Body of pancreas (tissue), 4 donors: ENCODE measurements at places on chromosomes 7 and 10. TPM values are rescaled to one million over a fixed set of nuclear protein-coding genes. Genes with fewer than 3 reads are reported as not detected.

DNA sequence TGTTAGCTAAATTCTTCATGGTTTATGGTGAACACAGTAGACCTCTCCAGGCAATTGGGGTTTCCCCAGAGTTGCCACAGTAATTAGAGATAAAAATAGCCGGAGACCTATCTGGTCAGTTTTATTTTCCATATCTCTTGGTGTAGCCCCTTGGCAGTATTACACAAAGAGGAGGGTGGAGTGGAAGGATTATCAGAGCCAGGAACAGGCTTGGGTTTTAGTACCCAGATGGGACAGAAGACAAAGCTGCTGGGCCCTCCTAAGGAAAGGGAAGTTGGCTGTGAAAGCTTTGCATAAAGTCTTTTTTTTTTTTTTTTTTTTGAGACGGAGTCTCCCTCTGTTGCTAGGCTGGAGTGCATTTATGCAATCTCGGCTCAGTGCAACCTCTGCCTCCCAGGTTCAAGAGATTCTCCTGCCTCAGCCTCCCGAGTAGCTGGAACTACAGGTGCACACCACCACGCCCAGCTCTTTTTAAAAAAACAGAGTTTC lies 9.7 kb downstream of the ZSCAN21 start:
- DNase-seq: no peak

Gene CYP26C1
- 0.33 TPM for total RNA-seq

DNA sequence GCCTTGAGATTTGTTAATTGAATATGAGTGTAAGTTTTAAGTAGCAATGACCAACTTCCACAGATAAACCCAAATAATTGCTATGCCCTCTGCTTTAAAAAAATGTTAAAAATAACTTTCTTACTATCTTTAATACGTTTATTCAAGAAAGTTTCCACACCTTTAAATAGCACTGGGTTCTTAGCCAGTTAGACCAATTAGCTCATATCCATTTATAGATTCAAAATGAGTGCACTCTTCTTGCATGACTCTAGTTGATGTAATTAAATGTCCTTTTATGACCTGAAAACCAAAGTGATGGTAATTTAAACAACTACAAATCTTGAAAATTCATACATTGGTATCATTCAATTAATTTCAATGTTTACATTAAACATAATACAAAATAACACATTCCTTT lies 50.8 kb upstream of the CACNA2D1 start:
- DNase-seq: no peak

GRCh38 chr7:128830231-128831177 lies at the start of gene FLNC:
TSS of gene FLNC (plus strand) at chr7:128830406. CDS start at chr7:128830638, 232 bp downstream.
- peak; percentile 61 for DNase-seq

GRCh38 chr10:1048349-1048731 lies 579 bp downstream of the IDI1 start:
- peak; percentile 52 for DNase-seq

DNA sequence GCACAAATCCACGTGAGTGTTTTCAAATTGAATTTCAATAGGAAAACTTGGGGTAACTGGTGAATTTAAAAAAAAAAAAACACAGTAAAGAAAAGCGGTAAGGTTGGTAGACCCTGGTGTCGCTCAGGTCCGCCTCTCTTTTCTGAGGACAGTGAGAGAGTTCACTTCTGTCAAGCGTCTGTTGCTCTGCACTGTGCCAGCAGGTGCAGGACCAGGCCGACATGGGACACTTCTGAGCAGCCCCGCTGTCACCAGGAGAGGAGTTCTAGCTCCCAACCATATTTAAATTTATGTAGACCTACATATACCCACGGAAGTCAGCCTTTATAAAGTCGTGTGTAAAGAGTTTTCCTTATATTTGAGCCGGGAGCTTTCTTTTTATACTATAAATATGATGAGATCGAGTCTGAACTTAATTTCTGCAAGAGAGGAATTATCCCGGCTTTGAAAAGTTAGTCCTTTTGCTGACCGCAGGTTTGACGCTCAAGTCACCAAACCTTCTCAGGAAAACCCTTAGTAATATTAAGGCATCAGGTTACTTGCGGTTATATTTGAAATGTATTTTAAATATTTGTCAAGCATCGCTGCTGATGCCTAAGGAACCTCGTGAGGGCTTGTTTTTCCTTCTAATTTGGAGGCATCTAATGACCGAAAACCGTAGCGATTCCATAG lies 531 bp downstream of the IKZF1 start:
- peak; percentile 28 for DNase-seq

Gene GOLGA7B
- total RNA-seq: 12.5 TPM

GRCh38 chr10:2813286-2813685 lies 254.1 kb upstream of the PFKP start:
- no peak for DNase-seq

DNA sequence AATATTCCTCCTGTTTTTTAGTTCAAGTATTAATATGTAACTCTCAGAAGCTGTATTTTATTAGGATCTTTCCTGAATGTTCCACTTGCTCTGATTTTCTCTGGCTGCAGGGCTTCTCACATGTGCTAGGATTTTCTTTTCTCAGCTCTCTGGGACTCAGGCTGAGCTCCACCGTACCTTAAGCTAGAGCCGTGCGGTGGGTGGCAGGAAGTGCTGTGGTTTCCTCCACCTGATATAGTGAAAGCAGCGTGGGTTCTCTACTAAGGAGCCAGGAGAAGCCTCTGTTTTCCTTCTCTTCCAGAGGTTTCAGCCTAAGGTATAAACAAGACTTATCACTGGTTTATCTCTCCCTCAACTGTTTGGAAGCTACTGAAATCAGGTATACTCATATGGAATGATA lies 433.6 kb downstream of the NRG3 start:
- DNase-seq: no peak

Gene INMT
- 48.1 TPM for total RNA-seq

Gene CALHM1
- not detected for total RNA-seq

Gene DKK1
- total RNA-seq: not detected

DNA sequence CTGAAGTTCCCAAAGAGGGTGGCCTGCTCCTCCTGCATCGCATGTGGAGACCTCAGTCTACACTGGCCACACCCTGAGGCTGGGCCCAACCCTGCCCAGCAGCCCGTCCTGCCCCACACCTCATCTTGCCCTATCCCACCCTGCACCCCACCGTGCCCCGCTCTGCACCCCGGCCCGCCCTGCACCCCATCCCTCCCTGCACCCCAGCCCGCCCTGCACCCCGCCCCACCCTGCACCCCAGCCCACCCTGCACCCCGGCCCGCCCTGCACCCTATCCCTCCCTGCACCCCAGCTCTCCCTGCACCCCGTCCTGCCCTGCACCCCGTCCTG lies 14.5 kb downstream of the VENTX start:
- DNase-seq: no peak

- DNase-seq: no peak
Observed at GRCh38 chr7:152103691-152104090, 78.2 kb downstream of the GALNT11 start.

GRCh38 chr10:63720072-63720537 lies 198.9 kb downstream of the REEP3 start:
- peak; percentile 78 for DNase-seq

Gene IGFBP3
- total RNA-seq: 100 TPM

- no peak for DNase-seq
Observed at GRCh38 chr10:61376908-61377368, 76.2 kb downstream of the TMEM26 start.

DNA sequence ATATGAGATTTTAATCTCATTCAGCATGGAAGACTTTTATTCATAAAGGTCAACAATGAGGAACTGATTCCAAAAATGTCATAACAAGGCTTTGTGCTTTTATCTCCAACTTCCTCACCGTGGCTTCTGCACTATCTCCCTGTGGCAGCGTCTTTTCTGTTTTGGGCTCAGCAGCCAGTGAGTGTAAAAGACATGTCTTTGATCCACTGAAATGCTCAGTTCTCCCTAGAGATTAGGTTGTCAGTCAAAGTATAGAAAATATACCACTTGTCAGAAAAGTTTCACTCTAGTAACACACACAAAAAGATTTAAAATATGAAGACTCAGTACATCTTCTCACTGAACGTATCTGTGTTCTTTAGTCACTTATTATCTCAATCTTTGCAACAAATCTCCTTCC lies 901.8 kb upstream of the ZWINT start:
- no peak for DNase-seq

GRCh38 chr7:150365194-150365593 lies 3.4 kb upstream of the REPIN1 start:
- no peak for DNase-seq

- no peak for DNase-seq
Observed at GRCh38 chr10:80187060-80187459, 18.3 kb downstream of the ANXA11 start.

- DNase-seq: no peak
Observed at GRCh38 chr7:151777908-151778670, 98.8 kb downstream of the PRKAG2 start.

- DNase-seq: peak; percentile 65
Observed at GRCh38 chr7:12210179-12211053, 678 bp upstream of the TMEM106B start.

Gene CYP2C9
- not detected for total RNA-seq

GRCh38 chr7:105399043-105399725 lies 10.5 kb upstream of the SRPK2 start:
- no peak for DNase-seq

Gene GPR26
- not detected for total RNA-seq

DNA sequence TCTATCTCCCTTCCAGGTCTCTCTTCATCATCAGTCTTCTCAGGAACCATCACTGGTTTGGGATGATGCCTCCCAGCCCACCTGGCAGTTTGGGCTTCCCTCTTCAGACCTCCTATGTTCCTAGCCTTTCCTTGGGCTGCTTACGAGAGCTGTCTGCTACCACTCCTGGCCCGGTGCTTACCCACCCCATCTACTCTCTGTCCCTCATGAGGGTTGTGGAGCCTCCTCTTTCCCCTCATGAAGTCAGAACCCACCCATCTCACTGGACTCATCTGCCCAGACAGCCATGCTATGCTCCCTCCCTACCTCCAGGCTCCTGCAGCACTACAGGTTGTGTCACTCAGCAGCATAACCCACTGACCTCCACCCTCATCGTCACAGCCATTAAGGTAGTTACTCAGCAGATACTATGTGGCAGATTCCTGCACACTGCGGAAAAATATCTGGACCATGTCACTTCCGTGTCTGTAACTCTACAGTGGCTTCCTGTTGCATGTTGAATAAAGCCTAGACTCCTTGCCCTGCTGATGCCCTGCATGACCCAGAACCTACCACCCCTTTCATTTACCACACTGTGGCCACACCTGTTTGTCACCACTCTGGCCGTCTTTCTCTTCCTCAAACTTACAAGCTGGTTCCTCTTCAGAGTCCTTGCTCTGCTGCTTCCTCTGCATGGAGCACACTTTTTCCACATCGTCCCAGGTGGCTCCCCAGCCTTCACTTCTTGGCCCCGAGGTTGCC lies 2.0 kb downstream of the DBNL start:
- DNase-seq: no peak

Gene AQP1
- 204 TPM for total RNA-seq

- peak; percentile 2 for DNase-seq
Observed at GRCh38 chr7:1696671-1697498, 26.8 kb downstream of the ELFN1 start.

Gene CYP2C8
- 12.9 TPM for total RNA-seq

DNA sequence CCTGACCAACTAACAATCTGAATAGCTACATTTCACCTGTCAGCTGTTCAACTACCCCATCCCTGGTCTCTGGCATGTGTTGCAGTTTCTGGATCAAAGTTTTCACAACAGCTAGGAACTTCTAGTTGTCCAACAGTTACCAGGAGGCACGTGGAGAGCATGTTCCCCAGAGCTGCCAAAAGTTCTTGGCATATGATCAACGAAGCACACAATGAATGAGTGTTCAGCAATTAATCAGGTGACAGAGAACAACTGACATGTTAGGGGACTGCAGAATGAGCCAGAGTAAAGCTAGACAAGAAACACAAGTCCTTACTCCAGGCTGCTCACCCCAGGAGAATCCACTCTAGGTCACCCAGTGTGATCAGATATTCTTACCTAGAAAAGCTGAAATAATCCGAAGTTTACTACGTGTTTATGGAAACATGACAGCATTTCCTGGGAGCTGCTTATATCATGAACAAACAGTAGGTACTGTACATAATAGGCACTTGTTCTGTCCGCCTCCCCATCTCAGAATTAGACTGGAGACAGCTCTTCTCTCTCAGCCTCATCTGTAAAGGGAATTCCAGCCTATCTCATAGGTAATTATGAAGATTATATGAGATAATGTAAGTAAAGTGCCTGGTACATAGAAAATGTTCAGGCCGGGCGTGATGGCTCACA lies 50.6 kb downstream of the ZNF438 start:
- peak; percentile 81 for DNase-seq

Gene TET1
- total RNA-seq: 3.6 TPM

DNA sequence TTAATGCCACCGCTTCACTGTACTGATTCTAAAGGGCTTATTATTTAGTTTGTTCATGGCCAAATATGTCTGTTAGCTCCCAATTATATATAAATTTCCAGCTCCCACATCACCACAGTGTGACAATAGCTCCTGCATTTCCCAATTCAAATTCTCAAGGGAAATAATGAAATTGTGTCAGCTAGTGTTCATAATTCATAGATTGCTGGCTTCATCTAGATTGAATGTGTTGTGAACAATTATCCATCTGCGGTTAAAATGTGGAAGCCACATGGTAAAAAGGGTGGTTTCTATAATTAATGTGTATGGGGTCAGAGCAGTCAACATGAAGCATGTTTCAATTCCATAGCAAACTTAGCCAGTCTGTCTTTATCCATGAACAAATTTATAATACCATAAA lies 154.3 kb downstream of the SEMA3E start:
- DNase-seq: no peak

- DNase-seq: no peak
Observed at GRCh38 chr7:84251277-84251781, 56.7 kb upstream of the SEMA3A start.

DNA sequence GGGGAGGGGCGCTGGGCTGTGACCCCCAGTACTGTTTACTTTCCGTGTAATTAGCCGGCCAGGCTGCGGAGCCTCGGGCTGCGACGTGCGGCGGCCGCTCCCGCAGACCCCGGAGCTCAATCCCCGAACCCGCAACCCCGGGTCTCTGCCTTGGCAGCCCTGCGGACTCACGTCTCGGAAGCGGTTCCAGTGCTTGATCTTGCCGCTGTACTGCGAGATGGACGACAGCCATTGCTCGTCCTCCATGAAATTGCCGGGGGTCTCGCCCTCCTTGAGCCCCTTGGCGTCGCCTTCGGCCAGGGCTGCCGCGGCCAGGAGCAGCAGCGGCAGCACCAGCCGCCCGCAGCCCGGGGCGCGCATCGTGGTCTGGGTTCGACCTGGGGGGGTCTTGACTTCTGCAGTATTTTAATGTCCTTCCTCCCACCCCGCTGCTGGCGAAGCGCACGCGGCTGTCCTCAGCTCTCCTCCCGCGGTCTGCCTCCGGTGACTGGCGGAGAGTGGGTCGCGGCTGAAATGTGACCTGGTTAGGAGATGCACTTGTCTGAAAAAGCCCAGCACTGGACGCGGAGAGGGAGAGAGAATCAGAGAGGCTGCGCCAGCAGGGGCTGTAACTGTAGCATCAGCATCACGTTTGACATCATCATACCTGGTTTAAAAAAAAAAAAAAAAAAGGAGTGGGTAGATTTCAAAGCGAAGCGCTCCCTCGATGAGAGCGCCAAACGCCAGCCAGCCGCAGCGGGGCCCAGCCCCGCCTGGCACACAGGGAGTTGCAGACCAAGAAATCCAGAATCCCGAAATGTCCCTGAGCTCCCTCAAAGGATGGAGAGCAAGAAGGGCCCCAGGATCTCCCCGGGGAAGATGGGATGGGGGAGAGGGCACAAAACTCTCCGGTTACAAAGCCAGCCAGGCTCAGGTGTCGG lies at the start of gene SPOCK2:
Gene SPOCK2, minus strand, starts transcription at position 583 of the 920 bp plus-strand sequence. Its CDS starts 223 bp downstream, at position 360.
- no peak for DNase-seq
